Thymus (tissue), 14 donors: ENCODE measurements at places on chromosomes 13 and 19. TPM values are rescaled to one million over a fixed set of nuclear protein-coding genes. Genes with fewer than 3 reads are reported as not detected.

The LRG1 gene
- 0.52 TPM for total RNA-seq

The TMEM238 gene
- total RNA-seq: 2.5 TPM

The ZNF791 gene
- total RNA-seq: 8.6 TPM

DNA sequence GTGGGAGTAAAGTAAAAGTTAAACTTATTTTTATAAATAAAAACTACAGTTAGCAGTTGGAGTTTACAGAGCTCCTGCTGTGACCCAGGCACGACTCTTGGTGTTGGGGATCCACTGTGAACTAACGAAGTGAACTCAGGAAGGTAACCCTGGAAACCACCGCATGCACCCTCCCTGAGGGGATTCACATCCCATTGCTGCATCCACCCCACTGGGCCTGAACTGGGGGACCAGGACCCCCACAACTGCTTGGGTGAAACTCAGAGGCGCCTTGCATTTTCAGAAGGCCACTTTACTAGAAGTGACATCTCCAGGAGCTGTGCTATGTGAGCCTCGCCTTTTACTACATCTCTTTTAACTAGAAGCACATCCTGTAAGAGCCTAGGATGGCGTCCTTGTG, 166.4 kb downstream of the TEX29 start:
- no peak for DNase-seq

DNA sequence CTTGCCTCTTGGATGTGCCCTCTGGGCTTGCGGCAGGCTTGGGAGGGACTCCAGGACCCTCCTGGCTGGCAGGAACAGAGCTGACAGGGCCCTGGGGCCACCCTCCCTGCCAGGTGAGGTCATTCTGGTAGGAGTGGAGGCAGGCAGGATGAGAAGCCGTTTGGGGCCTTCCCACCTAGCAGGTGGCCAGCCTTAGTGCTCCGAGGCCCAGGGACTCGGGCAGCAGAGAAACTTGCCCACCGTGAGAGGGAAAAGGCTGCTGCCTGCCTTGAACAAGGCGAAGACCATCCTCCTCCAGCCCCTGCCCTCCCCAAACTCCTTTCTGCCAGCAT, 8.5 kb downstream of the RFX1 start:
- no peak for DNase-seq

DNA sequence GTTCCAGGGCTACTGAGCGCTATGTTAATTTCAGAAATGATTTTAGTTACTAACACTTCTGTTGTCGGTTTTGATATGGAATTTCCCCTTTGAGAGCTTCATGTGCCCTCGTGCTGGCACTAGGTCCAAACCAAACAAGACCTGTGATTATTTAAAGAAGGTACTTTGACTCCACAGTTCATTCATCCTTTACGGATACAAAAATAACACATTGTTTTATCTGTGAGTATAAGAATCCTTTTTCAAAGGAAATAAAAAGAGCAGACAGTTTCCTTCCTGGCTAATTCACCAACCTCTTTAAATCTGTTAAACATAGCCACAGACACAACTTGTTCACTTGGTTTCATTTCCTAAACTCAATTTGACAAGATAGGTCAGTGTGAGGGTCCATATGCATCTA, 141.2 kb downstream of the FLT1 start:
- DNase-seq: no peak

DNA sequence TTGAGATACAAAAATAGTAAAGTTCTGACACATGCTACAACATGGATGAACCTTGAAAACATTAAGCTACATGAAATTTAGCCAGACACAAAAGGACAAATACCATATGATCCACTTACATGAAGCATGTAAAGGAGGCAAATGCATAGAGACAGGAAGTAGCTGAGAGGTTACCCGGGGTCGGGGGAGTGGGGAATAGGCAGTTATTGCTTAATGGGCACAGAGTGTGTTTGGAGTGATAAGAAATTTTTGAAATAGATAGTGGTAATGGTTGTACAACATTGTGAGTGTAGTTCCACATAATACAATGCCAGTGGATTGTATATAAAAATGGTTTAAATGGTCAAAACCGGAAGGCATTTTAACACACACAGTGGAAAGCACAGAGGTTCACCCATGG, 4.3 kb downstream of the N4BP2L1 start:
- no peak for DNase-seq

DNA sequence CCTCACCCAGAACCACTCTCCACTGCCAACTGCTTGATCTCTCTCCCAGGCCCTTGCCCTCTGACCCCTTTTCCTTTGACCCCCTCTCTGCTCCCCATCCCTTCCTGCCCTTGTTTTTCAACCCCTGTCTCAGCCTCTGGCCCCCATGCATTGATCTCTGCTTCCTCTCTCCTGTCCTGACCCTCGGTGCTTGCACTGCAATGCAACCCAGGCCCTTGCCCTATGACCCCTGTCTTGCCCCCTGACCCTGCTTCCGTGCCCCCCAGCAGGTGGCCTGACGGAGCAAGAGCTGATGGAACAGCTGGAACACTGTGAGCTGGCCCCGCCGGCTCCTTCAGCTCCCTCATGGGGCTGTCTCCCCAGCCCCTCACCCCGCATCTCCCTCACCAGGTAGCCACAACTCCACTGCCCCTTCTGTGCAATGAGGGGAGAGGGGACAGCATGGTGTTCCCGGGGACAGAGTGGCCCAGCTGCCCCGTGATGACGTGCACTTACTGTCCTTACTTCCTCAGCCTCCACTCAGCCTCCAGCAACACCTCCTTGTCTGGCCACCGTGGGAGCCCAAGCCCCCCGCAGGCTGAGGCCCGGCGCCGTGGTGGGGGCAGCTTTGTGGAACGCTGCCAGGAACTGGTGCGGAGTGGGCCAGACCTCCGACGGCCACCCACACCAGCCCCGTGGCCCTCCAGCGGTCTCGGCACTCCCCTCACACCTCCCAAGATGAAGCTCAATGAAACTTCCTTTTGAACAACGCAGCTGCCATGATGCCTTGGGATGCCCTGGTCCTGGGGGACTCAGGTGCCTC, 10.5 kb upstream of the LTBP4 start:
- DNase-seq: no peak

DNA sequence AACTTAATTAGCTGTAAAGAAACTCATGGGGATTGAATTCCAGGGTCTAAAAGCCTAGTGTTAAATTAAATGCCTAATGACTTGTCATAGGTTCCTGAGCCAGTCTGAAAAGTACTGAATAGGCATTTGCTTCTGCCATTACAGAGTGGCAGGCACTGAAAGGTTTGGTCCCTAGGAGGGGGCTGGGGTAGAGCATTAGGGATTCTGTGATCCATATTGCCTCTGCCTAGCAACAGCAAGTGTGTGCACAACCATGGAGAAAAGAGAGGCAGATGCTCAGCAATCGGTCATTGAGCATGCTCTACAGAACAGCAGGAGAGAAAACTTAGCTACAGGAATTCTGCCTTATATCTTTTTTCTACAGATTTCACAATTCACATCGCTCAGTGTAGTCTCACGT, 133.5 kb downstream of the TRPC4 start:
- DNase-seq: no peak

DNA sequence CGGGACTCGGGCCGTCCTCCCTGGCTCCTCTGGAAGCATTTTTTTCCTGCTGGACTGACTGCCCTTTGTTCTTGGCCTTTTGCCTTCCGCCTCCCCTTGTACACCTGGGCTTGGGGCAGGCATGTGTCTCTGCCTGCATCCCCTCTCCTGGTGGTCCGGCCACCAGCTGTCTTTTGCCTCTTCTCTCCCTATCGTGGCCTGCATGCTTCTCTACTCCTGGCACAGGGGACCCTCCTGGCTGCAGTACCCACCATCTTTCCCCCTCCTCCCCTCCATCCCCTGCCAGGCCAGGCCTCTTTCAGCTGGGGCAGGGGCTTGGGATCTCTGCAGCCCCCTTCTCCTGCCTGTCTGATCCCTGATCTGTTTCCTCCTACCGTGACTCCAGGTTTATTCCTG, 12.1 kb downstream of the WTIP start:
- DNase-seq: no peak

GRCh38 chr13:32426191-32426989, 1.5 kb downstream of the N4BP2L1 start:
- no peak for DNase-seq

GRCh38 chr13:37085606-37086005, 19.9 kb downstream of the CSNK1A1L start:
- DNase-seq: no peak

DNA sequence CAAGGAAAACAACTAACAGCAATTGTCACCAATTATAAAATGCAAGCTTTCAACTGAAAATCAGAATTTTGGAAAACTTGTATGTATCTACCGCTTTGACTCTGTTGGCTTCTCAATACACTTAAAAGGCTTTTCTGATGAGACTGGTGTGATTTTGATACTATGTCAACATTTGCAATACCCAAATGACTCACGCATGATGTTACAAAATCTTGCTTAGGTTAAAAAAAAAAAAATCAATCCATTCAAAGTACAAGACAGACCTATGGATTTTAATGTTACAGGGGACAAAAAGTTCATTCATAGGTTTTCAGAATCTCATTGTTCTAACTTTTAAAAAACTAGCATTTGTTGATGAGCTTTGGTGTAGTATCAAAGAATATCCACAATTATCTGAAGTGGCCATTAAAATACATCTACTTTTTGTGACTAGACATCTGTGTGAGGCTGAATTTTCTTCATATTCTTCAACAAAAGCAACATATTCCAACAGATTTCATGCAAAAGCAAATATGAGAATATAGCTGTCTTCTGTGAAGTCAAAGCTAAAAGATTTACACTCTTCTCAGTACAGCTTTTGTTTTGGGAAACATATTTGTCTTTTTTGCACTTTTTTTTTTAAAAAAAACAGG, 10.7 kb downstream of the ELF1 start:
- no peak for DNase-seq
